CD4-positive, alpha-beta T cell treated with Interleukin-4 for 4 hours (primary cell): ENCODE measurements at places on chromosomes 7 and 10.
A peak's percentile ranks its signal among the peaks of the same experiment; 100 is the strongest.

GRCh38 chr7:76354981-76355730, 3.6 kb downstream of the YWHAG start:
- no peak for DNase-seq

- DNase-seq, result no peak
Measured at GRCh38 chr10:117569610-117570390, 27.3 kb downstream of the EMX2 start.

GRCh38 chr10:44733501-44734488, 177.3 kb upstream of the TMEM72 start:
- DNase-seq, result no peak

DNA sequence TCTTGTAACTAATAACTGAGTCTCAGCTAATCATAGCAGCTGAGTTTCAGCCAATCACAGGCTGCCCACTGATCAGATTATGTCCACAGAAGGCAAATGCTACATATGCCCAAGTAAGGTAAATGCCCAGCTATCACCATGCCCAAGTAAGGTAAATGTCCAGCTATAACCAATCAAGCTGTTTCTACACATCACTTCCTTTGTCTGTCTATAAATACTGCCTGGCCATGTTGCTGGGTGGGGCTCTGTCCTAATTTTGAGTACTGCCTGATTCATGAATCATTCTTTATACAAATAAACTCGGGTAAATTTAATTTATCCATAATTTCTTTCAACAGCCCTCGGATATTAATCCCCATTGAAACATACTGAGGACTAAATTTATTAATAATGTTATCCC, 312.4 kb downstream of the CACNA2D1 start:
- no peak for DNase-seq

- DNase-seq, result no peak
Measured at GRCh38 chr10:71074176-71074755, 138.1 kb upstream of the UNC5B start.

GRCh38 chr7:44201813-44202212, 1.0 kb downstream of the YKT6 start:
- no peak for DNase-seq

GRCh38 chr10:73828161-73828560, 16.8 kb upstream of the NDST2 start:
- DNase-seq, result no peak

DNA sequence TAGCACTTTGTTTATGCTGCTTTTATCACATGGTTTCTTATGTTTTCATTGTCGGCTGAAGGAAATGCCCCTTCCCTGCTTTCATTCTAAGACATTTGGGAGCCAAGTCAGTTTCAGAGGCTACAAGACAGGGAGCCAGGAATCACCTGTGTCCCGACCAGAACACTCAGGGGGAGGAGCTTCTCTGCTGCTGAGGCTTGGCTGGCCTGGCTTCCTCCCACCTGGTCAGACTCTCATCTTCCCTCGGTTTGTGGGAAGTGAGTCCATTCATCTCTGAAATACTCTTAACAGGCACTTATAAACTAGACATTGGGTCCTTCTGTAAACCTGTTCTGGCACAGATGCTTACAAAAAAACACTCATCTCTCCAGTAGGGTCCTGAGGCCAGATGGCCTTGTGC, 19.6 kb upstream of the GOLGA7B start:
- no peak for DNase-seq

DNA sequence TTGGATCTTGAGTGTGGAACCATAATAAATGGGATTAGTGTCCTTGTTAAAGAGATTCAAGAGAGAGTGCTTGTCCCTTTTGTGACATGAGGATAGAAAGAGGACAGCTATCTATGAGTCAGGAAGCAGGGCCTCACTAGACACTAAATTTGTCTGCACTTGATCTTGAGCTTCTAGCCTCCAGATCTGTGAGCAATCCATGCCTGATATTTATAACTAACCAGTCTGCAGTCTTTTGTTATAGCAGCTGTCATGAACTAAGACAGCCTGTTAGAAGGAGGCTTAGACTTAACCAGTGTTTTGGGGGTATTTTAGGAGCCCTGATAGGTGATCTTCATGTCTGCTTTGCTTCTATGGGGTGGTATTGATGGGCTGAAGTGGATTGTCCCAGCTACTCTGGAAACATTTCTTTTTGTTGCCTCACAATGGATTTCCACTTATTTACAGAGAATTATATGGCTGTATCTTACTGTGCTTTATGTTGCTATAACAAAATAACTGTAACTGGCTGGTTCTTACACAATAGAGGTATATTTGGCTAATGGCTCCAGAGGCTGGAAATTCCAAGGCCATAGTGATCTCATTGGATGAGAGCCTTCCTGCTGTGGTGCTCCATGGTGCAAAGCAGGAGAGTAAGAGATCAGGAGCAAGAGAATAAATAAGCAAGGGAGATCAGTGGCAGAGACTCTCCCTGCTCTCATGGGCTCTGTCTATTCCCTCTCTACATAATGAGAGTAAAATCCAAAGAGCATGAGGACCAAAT, 23.4 kb upstream of the AKR1C3 start:
- DNase-seq, result no peak

DNA sequence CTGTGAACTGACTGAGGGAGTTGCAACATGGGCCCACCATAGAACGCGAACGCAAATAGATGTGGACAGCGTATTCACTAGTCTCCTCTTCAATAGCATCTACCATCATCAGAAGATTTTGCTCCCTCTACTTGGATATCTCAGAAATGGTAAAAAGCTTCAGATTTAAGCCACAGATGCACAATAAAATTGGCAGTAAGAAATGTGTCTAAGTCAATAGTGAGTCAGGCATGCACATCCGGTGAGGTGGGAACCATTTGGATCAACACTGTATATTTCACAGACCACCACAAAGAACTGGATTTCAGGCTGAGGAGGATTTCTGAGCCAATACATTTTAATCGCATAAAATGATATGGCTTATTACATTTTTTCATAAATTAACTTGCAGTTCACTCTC, 111.5 kb upstream of the ADAM12 start:
- no peak for DNase-seq

- DNase-seq, result no peak
Measured at GRCh38 chr7:6160191-6160623, 112.2 kb downstream of the CYTH3 start.

DNA sequence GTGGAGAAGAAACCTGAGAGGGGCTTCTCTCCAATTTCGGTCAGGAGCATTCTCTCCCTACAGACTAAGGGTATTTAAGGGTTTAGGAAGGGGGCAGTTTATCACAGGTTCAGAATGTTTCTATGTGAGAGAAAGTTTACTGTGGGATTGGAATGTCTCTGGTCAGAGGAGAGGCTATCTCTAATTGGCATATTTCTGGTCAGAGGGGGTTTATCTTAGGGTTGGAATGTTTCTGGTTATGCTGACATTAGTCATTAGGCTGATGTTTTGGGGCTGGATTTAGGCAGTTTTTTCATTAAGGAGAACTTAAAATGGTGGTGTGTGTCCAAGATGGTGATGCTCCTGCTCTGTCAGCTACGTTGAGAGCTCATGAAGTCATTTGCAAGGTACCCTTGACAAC, 758.0 kb downstream of the TYW1 start:
- no peak for DNase-seq

GRCh38 chr7:108016841-108017775, 14.1 kb upstream of the LAMB1 start:
- no peak for DNase-seq

DNA sequence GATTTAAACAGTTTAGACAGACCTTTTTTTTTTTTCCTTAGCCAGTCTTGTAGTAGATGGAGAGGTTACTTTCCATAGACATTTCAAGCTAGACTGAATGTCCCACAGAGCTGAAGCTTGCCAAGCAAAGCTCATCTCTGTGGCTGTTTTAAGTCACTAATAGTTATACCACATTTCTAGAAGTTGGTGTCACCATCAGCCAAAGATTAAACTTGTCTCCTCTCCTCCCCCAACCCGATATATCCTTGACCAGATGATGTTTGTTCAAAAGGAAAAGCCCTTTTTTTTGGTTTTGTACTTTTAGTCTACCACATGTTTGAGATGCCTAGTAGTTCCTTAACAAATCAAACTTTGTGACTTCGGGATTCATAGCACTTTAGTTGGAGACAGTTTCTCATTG, 66.1 kb downstream of the ADD3 start:
- DNase-seq, result no peak

GRCh38 chr7:127158659-127159058, 94.1 kb downstream of the GRM8 start:
- no peak for DNase-seq

DNA sequence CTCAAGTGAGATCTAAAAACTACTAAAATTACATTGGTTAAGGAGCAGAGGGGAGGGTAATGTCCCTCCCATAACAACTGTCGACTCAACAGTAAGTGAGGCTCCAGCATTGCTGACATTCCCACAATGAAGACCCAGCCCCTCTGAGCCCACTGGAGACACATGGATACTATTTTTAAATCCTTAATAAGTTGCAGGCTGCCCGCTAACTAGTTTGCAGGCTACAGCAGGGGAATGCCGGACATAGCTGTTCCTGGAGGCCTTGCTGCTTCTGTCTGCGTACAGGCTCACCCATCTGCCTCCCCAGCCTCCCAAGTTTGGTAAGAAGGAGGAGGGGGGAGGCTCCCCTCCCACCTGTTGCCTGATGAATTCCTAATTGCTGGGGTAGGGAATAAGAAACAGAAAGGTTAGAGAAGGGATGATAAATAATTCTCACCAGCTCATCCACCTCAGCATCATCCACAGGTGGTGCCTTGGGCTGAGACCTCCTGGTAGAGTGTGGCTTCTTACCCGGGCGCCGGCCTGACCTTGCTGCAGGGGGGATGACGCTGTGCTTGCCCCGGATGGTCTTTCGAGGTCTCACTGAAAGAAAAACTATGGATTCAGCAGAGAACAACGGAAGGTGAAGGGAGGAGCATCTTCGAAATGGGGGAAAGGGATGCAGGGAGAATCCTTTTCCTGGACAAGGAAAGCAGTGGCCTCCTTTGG, 10.1 kb downstream of the FZD9 start:
- DNase-seq, result no peak

GRCh38 chr10:124744102-124745050, at the start of gene FAM53B:
FAM53B (minus strand) TSS chr10:124744378; CDS start chr10:124706713, 37,665 bp downstream.
- peak; percentile 73 for DNase-seq

GRCh38 chr7:134730411-134730829, 49.0 kb upstream of the CALD1 start:
- DNase-seq, result no peak

- no peak for DNase-seq
Measured at GRCh38 chr10:132813560-132814468, 27.9 kb upstream of the NKX6-2 start.

GRCh38 chr7:136594739-136595144, 273.7 kb upstream of the CHRM2 start:
- no peak for DNase-seq

GRCh38 chr7:22356701-22357310, at the start of gene RAPGEF5:
RAPGEF5 (minus strand) TSS chr7:22357154; CDS start chr7:22357060, 94 bp downstream.
- DNase-seq, result no peak

DNA sequence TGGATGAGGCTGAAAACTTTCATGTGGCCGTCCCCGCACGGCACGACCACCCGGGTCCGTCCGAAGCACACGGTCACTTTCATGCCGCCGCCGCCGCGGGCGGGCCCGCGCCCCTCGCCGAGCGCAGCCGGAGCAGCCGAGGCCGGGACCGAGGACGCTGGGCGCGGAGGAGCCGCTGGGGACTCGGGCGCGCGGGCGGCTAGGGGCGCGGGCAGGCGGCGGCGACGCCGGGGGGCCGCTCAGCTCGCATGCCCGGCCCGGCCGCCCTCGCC, 247 bp downstream of the PARD3 start:
- DNase-seq, result no peak

DNA sequence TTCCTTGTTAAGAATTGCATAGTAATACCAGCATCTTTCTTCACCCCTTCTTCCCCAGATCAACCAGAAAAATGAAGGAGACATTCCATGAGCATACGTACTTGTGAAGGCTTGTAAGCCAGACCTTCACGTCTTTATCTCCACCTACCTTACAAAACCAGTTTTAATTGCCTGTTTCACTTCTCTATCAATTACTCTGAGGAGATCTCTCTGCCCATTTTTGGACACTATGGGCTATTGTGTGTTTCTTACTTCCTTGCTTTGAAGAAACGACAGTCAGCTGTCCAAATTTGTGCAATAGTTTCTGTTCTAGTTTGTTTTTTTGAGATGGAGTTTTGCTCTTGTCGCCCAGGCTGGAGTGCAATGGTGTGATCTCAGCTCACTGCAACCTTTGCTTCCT, 349.7 kb upstream of the MBL2 start:
- no peak for DNase-seq

DNA sequence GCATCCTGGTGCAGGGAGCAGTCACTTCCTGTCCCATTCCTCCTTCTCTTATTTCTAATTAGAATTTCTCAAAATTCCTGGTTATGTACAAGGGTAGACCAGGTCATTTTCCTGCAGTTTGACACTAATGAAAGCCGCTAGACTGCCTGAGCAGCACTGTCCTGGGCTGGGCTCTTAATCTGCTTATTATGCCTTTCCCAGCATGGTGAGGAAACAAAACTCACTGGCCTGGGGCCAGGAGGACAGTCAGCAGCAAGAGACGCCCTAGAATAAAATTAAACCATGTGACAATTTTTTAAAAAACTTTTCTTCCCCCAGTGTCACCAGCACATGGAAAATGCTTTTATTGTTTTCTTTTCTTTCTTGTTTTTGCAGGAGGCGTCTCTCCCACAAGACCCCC, 647.5 kb downstream of the TYW1 start:
- DNase-seq, result no peak

DNA sequence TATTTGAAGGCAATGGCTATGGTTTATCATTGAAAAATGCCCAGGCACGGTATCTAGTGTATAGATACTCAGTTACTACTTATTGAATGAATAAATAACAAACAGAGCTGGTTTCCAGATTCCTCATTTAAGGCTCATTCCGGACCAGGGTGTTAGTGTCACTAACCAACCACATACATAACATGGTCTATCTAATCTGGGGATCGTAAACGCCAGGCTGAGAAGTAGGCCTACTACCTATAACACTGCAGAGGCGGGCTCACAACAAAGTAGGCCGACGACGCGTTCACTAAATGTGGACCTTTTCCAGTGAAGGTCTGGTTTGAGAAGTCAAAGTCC, 423 bp downstream of the LSM5 start:
- no peak for DNase-seq

GRCh38 chr10:120480848-120481247, 23.8 kb downstream of the PLPP4 start:
- no peak for DNase-seq

- no peak for DNase-seq
Measured at GRCh38 chr7:114821030-114821900, 100.6 kb upstream of the MDFIC start.

GRCh38 chr10:108582387-108582786, 1340.9 kb downstream of the XPNPEP1 start:
- no peak for DNase-seq

- no peak for DNase-seq
Measured at GRCh38 chr7:48471196-48471595, 299.9 kb downstream of the ABCA13 start.

- no peak for DNase-seq
Measured at GRCh38 chr7:69228212-69228811, 370.0 kb upstream of the AUTS2 start.
